Stimulated activated CD4-positive, alpha-beta T cell treated with anti-CD3 and anti-CD28 coated beads, Interleukin-2, amount 100 ng/mL, for 4 hours (primary cell): ENCODE measurements at places on chromosomes 6 and 20.
A peak's percentile ranks its signal among the peaks of the same experiment; 100 is the strongest.

- no peak for DNase-seq
Observed at GRCh38 chr6:137871291-137871690, 4.2 kb downstream of the TNFAIP3 start.

- DNase-seq, result no peak
Observed at GRCh38 chr6:38404900-38405556, 234.7 kb downstream of the BTBD9 start.

DNA sequence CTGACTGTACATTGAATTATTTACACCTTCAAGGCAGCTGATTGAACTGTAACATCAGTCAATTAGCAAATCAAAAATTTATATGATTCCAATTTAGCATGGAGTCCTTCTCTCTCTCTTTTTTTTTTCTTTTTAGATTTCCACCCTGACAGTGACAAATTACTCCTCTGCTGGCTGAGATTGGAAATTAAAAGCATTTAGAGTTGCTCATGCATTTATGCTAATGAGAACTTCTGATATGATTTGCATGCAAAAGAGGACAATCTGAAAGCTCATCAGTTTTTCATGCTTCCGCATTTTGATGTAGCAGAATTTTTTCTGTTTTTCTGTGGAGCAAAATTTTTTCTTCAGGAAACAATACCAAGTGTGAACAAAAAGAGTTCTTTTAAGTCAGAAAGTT, 130.5 kb upstream of the NOX3 start:
- no peak for DNase-seq

GRCh38 chr6:22026164-22026678, 270.6 kb downstream of the PRL start:
- DNase-seq, result no peak

GRCh38 chr6:45376310-45377042, 1.3 kb downstream of the SUPT3H start:
- DNase-seq, result no peak

- DNase-seq, result no peak
Observed at GRCh38 chr6:147514831-147515230, 6.3 kb downstream of the SAMD5 start.

GRCh38 chr6:114989279-114989964, 646.6 kb upstream of the HS3ST5 start:
- no peak for DNase-seq

- no peak for DNase-seq
Observed at GRCh38 chr6:131631625-131632289, 3.7 kb upstream of the MED23 start.

DNA sequence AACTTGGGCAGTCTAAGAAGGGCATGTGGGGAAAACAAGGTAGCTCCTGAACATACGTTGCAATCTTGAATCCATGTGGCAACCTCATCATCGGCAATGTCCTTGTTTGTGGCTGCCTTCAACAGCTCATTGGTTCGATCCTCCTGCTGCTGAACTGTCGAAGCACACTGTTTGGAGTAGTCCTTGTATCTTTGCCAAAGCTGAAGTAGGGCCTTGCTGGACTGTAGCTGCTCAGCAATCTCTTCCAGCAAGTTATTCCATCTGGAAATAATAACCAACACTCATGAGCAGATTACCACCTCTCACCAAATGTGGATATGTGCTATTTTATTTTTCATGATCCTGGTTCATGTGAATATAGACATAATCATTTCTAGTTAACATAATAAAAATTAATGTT, 413.3 kb downstream of the ESR1 start:
- no peak for DNase-seq

DNA sequence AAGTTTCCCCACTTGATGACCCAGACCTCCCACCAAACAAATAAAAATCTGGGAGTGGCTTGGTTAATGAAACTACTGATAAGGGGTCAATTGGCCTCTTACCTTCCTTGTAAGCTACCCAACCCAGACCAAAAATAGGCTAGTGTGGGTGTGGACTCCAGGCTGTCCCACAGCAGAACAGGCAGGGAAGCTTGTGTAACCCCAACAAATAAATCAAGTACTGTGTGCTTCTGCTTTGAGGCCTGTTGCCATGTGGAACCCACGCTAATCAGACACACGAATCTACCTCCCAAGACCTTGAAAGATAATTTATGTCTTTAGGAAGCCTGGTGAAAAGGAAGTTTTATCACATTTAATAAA, 33.7 kb upstream of the PAQR8 start:
- DNase-seq, result no peak

DNA sequence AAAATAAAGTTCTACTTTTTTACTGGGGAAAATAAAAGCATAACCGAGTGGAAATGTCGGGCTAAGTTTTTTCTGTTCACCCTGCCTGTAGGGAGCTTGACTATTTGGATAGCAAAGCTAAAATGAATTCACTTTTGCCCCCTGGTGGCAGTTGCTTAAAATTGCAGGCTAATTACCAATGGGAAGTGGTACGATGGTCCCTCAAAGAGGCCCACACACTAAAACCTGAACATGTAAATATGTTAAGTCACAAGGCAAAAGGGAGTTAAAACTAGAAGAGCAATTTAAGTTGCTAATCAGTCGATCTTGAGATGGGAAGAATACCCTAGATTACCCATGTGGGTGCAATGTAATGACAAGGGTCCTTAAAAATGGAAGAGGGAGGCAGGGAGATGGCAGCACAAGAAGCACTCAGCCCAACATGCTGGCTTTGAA, 916 bp upstream of the SUN5 start:
- DNase-seq, result no peak

DNA sequence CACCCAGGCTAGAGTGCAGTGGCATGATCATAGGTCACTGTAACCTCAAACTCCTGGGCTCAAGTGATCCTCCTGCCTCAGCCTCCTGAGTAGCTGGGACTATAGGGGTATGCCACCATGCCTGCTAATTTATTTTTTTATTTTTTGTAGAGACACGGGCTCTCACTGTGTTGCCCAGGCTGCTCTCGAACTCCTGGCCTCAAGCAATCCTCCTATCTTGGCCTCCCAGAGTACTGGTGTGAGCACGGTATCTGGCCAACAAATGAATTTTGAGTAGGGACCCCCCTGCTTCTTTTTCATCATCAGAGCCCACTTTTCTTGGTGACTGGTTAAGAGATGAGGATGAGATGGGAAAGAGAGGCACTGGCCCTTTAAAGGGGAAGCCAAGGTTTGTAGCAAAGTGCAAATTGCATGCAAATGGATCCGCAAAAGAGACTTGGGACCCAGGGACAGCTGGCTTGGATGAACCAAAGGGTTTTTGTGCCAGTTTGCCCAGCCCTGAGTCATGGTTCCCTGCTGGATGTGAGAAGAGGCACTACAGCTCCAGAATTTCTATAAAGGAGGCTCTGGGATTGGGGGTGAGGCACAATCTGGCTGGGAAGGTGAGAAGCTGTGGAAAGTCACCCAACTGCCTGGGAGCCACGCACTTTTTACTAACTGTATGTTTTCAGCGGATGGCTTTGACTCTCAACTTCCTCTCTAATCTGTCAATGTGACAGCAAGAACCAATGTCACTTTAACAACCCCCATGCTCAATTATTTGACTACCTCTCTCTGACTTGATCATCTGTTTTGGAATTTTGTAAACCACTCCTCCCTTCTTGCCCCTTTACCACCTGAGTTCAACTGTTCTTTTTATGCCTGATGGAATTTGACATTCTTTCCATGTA, 58.7 kb upstream of the RNF24 start:
- no peak for DNase-seq

DNA sequence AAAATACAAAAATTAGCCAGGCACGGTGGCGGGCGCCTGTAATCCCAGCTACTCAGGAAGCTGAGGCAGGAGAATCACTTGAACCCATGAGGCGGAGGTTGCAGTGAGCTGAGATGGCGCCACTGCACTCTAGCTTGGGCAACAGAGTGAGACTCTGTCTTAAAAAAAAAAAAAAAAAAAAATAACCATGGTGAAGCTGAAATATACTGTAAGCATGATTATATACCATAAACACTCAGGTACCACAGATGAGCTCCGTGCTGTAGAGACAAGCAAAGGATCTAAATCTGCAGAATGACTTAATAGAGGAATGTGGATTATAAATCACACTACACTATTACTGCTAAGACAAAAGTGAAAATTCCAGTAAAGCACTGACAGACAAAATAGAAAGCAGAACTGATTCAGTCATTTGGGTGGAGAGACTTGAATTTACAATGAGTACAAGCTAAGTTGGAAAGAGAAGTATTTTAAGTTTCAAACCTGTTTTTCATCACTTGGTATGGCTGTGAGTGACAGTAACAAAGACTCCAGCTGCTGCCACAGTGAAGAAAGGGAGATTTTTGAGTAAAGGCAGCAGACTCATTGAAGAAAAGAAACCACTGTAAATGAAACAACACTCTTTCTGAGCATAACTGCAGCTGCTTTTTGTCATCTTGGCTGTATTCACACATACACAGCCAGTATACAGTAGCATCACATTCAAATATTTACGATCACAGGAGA, 322.1 kb downstream of the RNGTT start:
- DNase-seq, result no peak

GRCh38 chr6:79635232-79635543, 4.1 kb downstream of the SH3BGRL2 start:
- DNase-seq, result no peak

DNA sequence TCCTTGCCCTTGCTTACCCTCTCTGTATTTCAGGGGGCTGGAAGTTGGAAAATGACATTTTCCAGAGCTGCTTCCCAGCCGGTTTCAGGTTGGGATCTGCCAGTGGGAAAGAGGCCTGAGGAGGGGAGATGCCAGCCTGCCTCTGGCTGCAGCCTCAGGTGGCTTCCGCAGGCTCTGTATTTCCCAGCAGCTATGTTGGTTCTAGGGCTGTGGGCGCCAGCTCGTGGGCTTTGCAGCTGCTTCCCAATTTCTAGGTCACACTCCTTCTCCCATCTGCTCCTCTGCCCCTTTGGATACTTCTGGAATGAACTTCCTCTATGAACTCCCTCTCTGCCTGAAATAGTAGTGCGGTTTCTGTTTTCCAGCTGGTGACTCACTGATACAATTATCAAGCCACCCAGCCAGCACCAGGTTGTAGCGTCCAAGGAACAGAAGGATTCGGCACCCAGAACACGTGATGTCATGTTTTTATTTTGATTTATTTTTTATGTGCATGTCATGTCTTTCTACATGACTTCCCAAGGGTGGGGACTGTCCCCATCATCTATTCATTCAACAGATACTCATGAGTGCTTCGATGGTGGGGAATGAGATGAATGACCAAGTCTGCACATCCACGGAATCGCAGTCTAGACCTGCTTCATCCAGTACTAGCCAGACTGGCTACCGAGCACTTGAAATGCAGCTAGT, 38.0 kb downstream of the TGM2 start:
- no peak for DNase-seq

DNA sequence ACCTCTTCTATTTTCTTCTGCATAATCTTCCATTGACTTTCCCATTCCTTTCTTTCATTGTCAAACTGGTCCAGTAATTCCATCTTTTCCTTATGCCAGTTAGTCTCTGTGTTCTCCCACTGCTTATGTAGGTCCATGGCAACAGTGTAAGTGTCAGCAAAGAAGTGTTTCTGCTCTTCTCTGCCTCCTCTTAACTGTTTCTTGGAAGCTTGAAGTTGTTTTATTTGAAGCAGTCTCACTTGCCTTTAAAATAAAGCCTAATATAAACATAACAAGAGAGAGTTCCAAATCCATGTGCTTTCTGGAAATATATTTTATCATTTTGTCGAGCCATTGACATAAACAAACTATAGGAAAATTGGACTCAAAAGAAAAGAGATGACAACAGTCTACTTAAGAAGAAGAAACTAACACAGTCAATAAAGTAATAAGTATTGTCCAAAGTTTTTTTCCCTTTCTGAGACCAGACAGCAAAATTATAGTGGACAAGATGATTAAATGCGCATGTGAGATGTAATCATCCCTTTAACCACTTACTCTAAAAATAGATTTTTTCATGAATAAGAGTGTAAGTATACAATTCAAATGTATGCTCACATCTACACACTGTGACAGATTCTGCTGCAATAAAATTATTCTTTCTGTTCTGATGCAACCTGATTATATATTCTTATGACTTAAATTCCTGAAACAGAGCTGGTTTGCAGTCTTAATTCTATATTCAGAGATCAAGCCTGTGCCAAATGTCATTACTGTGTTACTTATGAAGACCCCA, 5.2 kb downstream of the KIAA0408 start:
- DNase-seq, result no peak

DNA sequence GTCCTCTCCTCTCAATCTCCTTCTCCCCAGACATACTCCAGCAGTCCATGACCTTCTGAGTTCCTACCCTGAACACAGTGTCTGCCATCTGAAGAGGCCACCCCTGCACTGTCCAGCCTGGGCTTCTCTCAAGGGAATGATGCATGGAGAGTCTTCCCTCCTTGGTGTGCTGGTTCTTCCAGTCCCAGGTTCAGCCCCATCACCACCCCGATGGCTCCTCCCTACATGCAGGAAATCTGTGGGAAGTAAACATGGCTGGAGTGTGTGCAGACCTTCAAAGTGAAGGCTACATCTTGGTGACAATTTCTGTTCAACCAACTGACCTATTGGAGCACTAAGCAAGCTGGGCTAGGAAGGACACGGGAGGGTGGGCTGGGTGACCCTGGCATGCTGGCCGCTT, 121.0 kb upstream of the JAG1 start:
- no peak for DNase-seq

DNA sequence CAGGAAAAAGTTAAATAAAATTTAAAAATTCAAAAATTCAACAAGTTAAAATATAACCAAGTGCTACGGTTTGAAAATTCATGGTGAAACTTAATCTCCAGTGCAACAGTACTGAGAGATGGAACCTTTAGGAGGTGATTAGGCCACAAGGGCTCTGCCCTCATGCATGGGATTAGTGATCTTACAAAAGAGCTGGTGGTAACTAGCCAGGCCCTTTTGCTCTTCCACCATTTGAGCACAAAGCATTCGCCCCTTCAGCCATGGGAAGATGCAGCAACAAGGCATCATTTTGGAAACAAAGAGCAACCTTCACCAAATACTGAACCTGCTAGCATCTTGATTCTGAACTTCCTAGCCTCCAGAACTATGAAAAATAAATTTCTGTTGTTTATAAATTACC, 80.9 kb downstream of the RNGTT start:
- DNase-seq, result no peak

GRCh38 chr6:63793465-63794137, 158.0 kb downstream of the PHF3 start:
- no peak for DNase-seq

GRCh38 chr20:35174458-35175216, 2.8 kb downstream of the PROCR start:
- DNase-seq, result no peak

DNA sequence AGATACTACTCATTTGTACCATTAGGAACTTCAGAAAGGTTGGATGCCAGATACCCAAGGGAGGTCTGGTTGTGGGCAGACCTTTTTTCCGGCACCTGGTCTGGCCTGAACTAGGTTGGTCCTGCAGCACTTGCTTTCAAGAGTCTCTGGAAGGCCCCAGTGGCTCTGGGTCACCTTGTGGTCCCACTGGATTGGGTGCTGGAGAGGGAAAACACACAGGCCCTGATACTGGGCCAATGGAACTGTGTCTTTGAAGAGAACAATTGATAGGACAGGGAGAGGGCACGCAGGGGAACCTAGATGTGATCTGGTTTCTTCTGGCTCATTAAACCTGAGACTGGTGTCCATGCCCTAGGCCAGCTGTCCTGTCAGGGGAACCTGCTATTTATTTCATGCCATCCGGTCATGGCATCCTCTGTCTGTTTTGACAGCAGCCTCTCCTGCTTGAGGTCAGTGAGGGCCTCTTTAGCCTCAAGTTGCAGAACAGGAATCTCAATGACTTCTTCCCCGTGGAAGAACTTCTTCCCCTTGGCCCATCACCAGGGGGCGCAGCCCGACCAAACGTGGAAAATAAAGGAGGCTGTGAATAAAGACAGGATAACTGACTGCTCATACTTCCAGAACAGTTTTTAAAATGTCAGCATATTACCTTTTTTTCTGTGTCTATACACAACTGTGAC, 25.0 kb downstream of the TAF8 start:
- peak; percentile 35 for DNase-seq
